ENCODE measurements at places on chromosomes 16 and 17.

DNA sequence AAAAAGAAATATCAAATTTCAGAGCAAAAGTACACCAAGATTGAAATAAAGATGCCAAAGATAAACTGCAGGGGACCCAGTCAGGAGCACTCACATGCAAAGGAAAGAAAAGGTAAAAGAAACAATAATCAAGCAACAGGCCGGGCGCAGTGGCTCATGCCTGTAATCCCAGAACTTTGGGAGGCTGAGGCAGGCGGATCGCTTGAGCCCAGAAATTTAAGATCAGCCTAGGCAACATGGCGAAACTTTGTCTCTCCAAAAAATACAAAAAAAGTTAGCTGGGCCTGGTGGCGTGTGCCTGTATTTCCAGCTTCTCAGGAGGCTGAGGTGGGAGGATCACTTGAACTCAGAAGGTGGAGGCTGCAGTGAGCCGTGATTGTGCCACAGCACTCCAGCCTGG, 107.6 kb upstream of the SMURF2 start:
- DNase-seq: no peak

DNA sequence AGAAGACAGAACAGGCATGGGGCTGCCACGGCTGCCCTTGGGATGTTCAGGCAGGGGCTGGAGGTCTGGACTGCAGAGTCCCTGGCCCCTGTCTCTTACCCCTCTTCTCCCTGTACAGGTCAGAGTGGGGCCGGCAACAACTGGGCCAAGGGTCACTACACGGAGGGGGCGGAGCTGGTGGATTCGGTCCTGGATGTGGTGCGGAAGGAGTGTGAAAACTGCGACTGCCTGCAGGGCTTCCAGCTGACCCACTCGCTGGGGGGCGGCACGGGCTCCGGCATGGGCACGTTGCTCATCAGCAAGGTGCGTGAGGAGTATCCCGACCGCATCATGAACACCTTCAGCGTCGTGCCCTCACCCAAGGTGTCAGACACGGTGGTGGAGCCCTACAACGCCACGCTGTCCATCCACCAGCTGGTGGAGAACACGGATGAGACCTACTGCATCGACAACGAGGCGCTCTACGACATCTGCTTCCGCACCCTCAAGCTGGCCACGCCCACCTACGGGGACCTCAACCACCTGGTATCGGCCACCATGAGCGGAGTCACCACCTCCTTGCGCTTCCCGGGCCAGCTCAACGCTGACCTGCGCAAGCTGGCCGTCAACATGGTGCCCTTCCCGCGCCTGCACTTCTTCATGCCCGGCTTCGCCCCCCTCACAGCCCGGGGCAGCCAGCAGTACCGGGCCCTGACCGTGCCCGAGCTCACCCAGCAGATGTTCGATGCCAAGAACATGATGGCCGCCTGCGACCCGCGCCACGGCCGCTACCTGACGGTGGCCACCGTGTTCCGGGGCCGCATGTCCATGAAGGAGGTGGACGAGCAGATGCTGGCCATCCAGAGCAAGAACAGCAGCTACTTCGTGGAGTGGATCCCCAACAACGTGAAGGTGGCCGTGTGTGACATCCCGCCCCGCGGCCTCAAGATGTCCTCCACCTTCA, 11.7 kb downstream of the TUBB3 start:
- DNase-seq: no peak

DNA sequence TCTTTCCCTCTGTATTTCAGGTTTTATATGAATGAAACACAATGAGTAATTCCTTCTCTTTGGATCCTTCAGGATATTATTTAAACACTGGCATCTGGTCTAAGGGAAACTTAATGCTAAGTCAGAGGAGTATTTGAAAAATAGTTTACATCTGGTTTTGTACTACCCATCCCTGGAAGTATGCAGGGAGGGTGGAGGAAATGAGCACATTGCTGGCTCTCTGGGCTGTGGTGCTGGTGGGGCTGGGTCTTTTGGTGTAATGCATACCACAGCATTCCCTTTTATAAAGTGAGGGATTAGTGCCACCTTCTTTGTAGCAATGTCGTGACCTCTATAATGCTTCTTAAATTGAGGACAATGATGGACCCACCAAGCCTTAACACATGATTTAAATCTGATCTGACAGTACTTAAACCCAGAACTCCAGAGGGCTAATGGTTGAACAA, 105.5 kb upstream of the AXIN2 start:
- DNase-seq: no peak

DNA sequence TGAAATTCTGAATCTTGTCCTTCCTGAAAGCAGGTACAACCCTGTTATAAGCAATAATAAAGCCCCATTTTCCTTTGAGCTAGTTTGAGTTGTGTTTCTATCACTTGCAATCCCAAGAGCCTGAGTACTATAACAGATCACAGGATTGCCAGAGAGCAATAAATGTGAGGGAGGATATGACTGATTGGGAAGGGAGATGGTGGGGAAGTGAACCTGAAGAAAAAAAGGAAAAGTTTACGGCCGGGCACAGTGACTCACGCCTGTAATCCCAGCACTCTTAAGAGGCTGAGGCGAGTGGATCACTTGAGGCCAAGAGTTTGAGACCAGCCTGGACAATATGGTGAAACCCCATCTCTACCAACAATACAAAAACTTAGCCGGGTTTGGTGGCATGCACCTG, 80.4 kb downstream of the COX10 start:
- DNase-seq: no peak

DNA sequence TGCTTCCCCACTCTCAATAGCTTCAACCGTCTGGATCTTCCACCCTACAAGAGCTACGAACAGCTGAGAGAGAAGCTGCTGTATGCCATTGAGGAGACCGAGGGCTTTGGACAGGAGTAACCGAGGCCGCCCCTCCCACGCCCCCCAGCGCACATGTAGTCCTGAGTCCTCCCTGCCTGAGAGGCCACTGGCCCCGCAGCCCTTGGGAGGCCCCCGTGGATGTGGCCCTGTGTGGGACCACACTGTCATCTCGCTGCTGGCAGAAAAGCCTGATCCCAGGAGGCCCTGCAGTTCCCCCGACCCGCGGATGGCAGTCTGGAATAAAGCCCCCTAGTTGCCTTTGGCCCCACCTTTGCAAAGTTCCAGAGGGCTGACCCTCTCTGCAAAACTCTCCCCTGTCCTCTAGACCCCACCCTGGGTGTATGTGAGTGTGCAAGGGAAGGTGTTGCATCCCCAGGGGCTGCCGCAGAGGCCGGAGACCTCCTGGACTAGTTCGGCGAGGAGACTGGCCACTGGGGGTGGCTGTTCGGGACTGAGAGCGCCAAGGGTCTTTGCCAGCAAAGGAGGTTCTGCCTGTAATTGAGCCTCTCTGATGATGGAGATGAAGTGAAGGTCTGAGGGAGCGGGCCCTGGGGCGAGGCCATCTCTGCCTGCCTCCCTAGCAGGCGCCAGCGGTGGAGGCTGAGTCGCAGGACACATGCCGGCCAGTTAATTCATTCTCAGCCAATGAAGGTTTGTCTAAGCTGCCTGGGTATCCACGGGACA, 11.1 kb upstream of the CLEC18A start:
- no peak for DNase-seq

- no peak for DNase-seq
Observed at GRCh38 chr17:21293831-21294210, 9.3 kb downstream of the MAP2K3 start.

All from CD4-positive, alpha-beta T cell treated with Interferon gamma for 1 hour (primary cell).